ENCODE measurements at places on chromosomes 4 and X.

- no peak for DNase-seq
These were observed 86.3 kb downstream of the SMARCA5 start for GRCh38 chr4:143599827-143600226.

DNA sequence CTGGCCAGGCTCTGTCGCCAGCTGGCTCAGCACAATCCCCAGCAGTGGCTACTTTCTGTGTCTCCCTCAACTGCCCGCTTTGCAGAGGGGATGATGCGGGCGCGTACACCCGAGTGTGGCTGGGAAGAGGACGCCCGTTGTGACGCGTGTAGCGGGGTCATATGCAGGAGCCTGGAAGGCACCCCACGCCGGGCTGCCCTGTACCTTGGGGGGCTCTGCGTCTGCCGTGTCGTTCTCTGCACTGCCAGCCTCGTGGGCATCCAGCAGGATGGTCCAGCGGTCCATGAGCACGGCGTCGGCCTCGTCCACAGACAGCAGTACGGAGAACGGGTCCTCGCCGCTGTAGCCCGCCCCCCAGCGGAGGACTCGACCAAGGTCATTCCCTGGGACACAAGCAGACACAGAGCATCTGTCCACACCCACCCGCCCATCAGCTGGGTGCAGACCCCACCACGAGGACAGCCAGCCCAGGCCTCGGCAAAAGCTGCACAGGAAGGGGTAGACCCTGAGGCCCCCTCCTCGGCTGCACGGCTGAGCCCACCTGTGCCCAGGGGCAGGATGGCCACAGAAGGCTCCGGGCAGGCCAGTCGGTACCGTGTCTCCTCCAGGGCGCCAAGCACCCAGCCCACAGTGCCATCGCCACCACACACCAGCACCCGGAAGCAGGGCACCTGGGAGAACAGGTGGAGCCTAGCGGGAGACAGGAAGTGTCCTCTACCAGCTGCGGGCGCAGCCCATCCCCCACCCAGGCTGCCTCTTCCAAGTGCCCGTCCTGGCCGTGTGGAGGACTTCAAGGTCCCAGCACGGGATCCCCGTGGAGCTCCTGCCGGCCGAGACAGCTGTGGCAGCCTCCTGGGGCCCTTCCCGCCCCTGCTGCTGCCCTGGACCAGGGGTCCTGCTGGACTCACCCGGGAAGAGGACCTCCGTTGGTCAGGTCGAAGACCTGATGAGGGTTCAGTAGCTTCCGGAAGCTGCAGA lies 10.8 kb downstream of the DGKQ start:
- no peak for DNase-seq

DNA sequence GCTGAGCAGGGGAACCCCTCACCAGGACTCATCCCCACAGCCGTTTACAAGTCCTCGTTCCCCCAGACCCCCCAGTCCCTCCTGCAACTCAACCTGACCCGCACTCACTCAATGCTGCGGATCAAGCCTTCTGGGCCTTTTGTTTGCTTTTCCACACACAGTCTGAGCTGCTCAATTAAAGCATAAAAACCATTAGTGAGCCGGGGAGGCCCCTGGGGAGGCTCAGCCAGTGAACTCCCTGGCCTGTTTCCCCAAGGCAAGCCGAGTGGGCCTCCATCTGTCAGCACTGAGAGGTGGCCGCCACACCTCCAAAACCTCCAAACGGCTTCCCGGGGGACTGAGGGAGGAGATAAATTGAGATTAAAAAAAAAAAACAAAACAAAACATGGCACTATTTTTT lies 158.5 kb downstream of the SHOX start:
- no peak for DNase-seq

DNA sequence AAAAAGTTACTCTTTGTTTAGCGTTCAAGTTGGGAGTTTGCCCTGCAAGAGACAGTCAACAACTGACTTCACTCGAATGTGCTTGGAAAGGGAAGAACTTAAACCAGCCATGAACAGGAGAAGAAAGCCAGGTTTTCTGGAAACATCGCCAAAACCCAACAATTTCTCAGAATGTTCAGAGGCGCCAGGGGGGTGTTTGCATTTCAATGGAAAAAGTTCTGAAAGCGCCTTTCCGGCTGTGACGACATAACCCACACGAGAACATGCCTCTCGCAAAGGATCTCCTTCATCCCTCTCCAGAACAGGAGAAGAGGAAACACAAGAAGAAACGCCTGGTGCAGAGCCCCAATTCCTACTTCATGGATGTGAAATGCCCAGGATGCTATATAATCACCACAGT lies 78.1 kb upstream of the ADGRA3 start:
- no peak for DNase-seq

- DNase-seq: no peak
These were observed 17.0 kb upstream of the TMEM154 start for GRCh38 chr4:152696764-152697261.

DNA sequence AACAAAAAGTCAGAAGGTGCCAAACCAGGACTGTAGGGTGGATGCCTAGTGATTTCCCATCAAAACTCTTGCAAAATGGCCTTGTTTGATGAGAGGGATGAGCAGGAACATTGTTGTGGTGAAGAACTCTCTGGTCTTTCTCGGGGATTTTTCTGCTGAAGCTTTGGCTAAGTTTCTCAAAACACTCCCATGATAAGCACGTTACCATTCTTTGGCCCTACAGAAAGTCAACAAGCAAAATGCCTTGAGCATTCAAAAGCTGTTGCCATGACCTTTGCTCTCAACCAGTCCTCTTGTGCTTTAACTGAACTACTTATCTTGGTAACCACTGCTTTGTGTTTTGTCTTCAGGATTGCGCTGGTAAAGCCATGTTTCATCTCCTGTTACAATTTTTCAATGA lies 3.0 kb upstream of the SEC31A start:
- no peak for DNase-seq

- DNase-seq: no peak
These were observed 23.2 kb downstream of the NDNF start for GRCh38 chr4:121049072-121049599.

DNA sequence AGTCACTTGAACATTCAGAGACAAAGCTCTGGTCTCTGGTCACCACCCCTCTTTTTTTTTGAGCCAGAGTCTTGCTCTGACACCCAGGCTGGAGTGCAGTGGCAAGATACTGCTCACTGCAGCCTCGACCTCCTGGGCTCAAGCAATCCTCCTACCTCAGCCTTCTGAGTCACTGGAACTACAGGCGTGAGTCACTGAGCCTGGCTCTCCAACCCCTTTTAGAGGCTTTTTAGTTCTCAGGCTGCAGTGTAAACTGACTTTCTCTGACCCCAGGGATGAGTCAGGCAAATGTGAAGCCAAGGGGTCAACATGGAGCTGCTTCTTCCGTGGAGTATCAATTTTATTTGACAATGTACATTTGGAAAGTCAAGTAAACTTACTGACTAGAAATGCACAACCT lies 229.2 kb downstream of the PTTG2 start:
- no peak for DNase-seq

- DNase-seq: no peak
These were observed 130.6 kb downstream of the SLC7A11 start for GRCh38 chr4:138111462-138112000.

GRCh38 chr4:157674699-157675098 lies 454.2 kb downstream of the GRIA2 start:
- no peak for DNase-seq

GRCh38 chr4:1628892-1629698 lies 55.0 kb downstream of the FAM53A start:
- DNase-seq: peak; percentile 62

DNA sequence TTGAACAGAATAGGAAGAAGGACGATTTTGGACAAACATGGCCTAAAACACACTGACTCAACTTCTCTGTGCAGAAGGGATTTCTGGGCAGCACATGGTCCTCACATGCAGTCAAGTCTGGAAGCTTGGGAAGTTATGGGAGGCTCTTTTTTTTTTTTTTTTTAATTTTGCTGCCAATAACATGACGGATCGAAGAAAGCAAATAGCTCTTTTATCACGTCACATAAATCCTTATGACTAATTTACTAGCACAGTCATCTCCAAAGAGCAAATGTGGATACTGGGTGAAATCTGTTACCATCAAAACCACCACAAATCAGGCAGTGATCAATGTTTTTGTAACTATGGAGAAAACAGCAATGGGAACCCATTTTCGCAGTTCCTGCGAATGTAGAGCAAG lies 193.3 kb upstream of the FAM9B start:
- DNase-seq: no peak

- DNase-seq: no peak
These were observed 33.1 kb downstream of the MSL3 start for GRCh38 chrX:11791090-11791489.

- DNase-seq: no peak
These were observed 546.9 kb downstream of the BCOR start for GRCh38 chrX:39550795-39551361.

- DNase-seq: no peak
These were observed 17.2 kb upstream of the VEGFD start for GRCh38 chrX:15401378-15401777.

- DNase-seq: no peak
These were observed 229.4 kb downstream of the FBXW7 start for GRCh38 chr4:152306541-152306940.
